ENCODE measurements at places on chromosomes 1 and 21. TPM values are rescaled to one million over a fixed set of nuclear protein-coding genes. Genes with fewer than 3 reads are reported as not detected.

RAP1GAP gene
- total RNA-seq: 7.4 TPM

DVL1 gene
- total RNA-seq: 105 TPM

TMPRSS15 gene
- total RNA-seq: not detected

RER1 gene
- 57.9 TPM for total RNA-seq

PTGER3 gene
- 4.4 TPM for total RNA-seq

SAMSN1 gene
- total RNA-seq: 0.11 TPM

TACSTD2 gene
- total RNA-seq: not detected

USP48 gene
- total RNA-seq: 20.1 TPM

FNDC5 gene
- 34.2 TPM for total RNA-seq

TRIM67 gene
- total RNA-seq: not detected

GJA8 gene
- not detected for total RNA-seq

TNFSF4 gene
- 3.1 TPM for total RNA-seq

ZNF648 gene
- 0.12 TPM for total RNA-seq

CTH gene
- 4.8 TPM for total RNA-seq

HIPK1 gene
- total RNA-seq: 23.4 TPM

CELA3B gene
- total RNA-seq: not detected

HIVEP3 gene
- 0.42 TPM for total RNA-seq

MROH9 gene
- not detected for total RNA-seq

SOX13 gene
- total RNA-seq: 39.7 TPM

HHIPL2 gene
- total RNA-seq: not detected

SLAMF7 gene
- total RNA-seq: not detected

FAM177B gene
- total RNA-seq: not detected

TEKT2 gene
- total RNA-seq: 1.8 TPM

CELA3A gene
- not detected for total RNA-seq

EXTL1 gene
- total RNA-seq: 7.0 TPM

STRIP1 gene
- total RNA-seq: 70.9 TPM

All from cardiac muscle cell (in vitro differentiated cells and primary cell).